A172 (cell line): ENCODE measurements at places on chromosomes 2 and 18.

DNA sequence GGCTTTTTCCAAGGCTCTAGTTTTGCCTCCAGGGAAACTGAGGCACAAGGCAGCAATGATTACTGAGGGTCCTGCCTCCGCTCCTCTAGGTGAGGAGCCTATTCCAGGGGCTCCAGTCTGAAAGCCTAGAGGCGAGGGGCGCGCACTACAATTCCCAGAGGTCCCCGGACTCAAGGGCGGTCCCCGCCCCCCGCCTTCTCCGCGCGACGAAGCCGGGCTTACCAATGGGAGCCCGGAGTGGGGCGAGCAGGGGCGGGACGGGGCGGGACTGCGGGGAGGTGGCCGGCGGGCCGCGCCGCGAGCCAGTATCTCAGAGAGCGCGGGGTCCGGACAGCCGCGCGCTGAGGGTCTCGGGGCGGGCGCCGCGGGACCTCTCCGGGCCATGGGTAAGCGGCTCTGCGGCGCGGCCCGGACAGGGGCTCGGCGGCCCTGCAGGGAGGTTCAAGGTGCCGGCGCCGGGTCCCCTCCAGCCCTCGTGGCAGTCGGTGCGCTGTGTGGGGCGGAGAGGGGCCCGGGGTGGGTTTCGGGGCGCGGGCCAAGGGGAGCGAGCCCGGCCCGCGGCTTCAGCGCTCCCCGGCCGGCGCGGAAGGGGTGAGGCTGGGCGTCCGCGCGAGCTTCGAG, at the start of gene ARID5A:
TSS of gene ARID5A (plus strand) at position 308 of the 621 bp plus-strand sequence. CDS start at position 383, 75 bp downstream.
- DNase-seq: peak; percentile 70

DNA sequence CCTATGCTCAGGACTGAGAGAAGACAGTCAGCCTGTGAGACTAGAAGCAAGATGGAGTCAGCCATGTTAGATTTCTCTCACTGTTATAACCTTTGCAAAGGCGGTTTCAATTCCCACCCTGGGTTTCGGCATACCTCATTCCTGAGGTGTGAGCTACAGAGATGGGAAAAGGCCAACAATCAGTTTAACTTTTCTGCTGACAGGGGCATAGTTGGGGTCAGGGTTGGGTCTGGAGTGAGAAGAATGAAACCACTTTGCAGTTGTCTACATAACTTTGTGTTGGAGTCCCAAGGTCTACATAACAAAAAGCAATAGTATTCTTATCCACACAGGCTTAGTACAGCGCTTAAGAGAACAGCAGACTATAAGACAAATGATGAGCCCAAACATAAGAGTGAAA, 28.1 kb upstream of the FEZ2 start:
- no peak for DNase-seq

- DNase-seq: no peak
Measured at GRCh38 chr2:232286001-232286868, 92.3 kb upstream of the ALPP start.

GRCh38 chr2:96409081-96409819, 73.7 kb downstream of the NCAPH start:
- peak; percentile 36 for DNase-seq

DNA sequence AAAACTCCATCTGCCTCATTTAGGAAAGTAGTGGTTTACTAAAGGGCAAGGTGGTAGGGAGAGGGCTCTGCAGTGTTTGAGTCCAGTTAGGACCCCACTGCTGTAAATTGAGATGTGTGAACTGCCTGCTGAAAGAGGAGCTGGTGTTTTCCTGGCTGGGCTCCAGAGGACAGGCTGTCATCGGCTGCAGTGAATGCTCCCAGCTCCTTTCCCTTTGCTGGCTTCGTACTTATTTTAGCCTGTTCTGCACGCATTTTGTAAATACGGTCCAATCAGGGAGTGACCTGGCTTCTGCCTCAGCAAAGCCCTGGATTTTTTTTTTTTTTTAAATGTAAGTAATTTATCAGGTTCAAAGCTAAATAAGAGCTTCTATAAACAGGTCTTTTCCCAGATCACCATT, 37.5 kb downstream of the SLC4A3 start:
- DNase-seq: no peak

- DNase-seq: no peak
Measured at GRCh38 chr2:32260376-32260775, 4.3 kb downstream of the NLRC4 start.

- DNase-seq: no peak
Measured at GRCh38 chr18:69261406-69261805, 139.3 kb upstream of the DOK6 start.

DNA sequence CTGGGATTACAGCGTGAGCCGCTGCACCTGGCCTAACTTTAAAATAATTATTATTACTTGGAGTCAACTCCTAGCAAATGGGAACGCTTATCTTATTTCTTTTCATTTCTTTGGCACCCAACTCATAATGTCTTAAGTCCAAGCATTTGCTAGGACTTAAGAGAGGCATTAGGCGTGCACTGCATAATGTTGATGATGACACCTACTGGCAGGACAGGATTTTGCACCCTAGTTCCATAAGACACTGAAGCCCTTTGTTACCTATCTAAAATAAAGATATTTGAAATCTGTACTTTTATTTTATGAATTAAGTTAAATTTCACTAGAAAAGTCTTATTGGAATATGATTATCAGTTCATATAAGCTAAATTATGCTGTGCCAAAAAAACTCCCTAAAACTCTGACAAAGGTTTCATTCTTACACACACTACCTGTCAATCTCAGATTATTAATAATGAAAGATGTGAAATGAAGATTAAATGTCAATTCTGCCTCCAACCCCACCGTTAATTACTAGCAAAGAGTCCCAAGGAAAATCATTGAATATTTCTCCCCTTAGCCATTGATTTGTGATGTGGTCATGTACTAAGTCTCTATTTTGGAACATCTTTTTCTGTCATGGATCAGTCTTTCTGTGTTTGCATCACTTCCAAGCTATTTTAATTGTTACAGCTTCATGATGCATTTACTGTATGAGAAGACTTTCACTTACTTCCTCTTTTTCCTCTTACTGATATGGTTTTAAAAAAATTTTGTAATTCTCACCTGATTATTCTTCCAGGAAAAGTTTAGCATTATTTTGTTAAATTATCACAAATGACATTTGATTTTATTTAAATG, 12.7 kb upstream of the CDH2 start:
- peak; percentile 63 for DNase-seq

GRCh38 chr18:67425672-67426071, 90.8 kb downstream of the DSEL start:
- DNase-seq: peak; percentile 34

DNA sequence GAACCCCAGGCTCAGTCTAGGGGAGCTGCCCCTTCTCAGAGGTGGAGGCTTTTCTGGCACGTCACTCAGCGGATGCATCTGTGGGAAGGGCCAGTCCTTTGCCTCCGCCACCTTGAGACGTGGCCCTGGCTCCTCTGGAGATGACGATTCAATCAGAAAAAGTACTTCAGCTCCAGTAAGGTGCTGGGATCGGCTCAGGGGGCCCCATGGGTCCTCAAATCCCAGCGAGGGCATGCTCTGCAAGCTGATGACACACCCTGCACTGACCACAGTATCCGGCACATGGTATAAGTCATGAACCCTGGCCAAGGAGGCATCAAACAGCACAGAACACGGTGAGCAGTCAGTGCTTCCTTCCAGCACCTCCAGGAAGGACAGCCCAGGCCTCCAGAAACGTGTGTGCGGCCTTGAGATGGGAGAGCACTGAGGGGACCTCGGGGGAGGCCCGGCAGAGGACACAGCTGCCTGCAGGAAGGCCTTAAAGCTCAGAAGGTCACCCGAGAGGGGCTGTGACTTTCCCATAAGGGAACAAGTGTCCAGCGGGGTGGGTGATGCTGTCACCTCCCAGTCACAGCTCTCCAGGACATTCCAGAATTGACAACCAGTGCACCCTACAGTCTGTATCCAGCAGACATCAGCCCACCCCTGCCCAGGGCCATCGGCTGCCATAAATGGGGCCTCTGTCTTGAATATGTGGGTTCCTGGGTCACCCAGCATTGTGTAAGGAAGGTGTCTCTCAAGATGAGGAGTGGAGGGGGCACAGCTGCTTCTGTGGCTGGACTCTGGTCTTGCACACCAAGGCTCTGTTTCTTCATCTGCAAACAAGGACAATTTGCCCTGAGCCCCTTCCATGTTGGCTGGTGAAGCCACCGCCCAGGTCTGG, 205.8 kb downstream of the NDUFA10 start:
- no peak for DNase-seq

DNA sequence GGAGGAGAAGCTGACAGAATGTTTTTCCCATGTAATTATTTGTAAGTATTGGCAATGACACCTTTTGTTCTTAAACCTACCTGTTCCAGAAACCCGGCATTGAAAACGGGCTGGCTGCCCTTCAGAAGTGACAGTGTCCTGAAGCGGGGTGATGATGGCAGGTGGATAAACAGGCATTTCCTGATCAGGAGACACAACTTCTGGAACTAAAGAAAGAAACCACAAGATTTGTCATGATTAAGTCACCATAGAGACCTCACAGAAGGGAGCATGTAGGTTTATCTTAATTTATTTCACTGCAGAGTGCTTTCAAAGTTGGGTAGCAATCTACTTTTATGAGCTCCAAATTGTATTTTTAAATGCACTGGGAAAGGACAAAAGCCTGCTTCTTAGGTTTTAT, 43.1 kb downstream of the TTN start:
- DNase-seq: peak; percentile 39

- no peak for DNase-seq
Measured at GRCh38 chr2:173432049-173432754, 77.5 kb downstream of the CDCA7 start.

DNA sequence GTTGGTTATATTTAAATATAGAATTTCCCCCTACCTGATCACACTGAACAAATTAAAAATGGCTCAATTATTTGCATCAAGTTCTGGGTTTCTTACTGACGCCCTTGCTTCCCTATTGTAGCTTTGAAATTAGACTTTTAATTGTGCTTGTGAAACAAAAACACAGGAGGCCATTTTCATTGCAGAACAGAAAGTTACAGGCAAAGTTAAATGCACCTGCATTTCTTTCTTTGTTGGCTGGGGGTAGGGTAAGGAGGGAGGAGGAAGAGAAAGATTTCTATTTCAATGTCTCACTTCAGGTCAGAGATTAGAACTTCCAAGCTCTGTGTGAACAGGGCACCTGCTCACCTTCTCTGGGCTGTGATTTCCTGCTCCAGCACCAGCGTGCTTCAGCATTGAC, 199.6 kb downstream of the BCL11A start:
- no peak for DNase-seq

DNA sequence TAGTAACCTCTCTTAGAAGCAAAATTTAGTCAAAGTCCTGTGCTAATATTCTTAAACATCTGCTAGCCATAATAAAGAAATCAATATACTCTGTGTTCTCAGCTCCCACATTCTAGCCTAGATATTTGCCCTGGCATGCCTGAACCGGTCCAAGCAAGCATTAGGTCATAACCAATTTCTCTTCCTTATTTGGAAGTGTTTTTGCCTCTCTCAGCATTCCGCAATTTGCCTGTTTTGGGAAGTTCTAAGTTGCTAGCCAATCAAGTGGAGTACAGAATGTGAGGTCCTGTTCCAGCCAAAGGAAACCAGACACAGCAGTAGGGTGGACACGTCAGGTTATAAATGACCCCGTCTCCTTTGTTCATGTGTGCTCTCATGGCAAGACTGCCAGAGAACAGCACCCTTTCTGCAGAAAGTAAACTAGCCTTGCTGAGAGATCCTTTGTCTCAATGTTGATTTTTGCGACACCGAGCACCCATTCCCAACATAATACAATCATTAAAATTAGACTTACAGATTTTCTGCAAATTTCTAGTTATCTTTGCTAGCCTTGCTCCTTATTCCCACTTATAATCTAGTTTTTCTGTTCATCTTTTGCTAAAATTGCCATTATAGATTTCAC, 13.0 kb upstream of the SULT1C4 start:
- DNase-seq: no peak

- no peak for DNase-seq
Measured at GRCh38 chr18:4017480-4017879, 437.6 kb downstream of the DLGAP1 start.

- DNase-seq: no peak
Measured at GRCh38 chr18:13173578-13174145, 44.9 kb upstream of the LDLRAD4 start.

DNA sequence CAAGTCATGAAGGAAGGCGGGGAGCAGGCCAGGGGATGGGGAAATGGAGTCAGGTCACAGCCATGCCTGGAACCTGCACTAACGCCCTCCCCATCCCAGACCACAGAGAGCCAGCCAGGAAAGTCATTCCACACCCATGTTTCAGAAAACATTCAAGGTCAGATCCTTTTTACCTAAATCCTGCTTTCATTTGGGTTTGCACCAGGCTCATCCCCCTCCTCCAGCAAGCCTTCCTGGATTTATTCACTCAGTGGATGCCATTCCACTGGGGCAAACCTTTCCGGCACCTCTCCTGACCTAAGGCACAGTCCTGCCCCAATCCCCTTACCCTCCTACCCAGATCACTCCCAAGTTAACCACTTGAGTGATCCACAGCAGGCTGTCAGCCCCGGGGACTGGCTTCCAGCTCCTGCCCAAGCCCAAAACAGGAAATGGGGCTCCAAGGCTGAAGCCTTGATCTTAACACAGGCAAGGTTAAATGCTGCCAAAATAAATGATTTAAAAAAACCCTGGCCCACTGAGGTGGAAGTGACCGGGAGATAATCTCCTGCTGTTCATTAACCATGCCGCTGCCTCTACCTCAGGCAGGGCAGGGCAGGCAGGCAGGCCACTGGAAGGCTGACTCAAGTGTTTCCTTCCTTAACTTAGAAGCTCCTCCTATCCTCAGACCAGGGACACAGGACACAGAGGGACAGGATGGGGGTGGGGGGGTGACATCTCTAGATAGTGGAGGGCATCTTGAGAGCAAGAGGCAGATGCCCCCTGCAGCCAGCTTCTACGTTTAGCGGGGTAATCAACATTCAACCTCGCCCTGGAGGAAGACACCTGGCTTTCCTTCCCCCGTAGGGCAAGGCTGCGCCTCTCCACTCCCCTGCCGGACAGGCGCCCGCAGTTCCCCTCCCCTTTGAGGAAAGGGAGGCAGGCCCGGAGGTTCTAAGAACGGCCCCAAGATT, 1.4 kb downstream of the RAB11FIP5 start:
- peak; percentile 67 for DNase-seq

DNA sequence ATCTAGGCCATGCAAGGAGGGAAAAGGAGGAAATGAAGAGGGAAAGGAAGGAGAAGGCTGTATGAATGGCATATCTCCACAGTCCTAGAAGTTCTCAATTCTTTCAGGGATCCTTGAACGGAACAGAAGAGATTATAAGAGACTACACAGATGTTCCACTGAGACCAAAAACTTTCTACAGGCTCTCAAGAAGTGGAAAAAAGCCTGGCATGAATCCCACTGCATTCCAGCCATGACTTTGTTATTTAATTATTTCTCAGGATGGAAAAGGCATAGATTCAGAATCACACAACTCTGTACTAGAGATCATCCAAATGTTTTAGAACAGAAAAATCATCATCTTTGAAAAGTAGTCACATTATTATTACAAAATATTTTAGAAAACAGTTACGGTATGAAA, 131.7 kb upstream of the CDH20 start:
- DNase-seq: no peak

DNA sequence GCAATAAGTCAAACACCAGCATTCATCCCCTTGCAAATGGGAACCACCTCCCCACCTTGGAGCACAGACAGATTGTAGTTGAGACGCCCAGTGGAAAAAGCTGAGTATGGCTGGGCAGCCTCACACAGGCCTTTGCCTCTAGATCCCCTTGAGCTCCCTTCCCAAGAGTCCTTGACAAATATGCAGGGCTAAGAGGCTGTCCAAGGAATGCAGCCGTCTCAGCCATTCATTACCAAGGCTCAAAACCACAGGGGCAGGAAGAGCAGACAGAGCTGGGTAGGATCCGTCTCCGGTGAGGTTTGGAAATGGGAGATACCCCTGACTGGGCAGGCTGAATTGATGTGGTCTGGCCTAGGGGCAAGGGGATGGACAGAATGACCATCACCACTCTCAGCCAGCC, 557.1 kb downstream of the TNS1 start:
- no peak for DNase-seq
